ENCODE measurements at places on chromosomes 3 and 15.

- DNase-seq = no peak
Measured at GRCh38 chr3:158819282-158819681, 17.4 kb downstream of the MFSD1 start.

DNA sequence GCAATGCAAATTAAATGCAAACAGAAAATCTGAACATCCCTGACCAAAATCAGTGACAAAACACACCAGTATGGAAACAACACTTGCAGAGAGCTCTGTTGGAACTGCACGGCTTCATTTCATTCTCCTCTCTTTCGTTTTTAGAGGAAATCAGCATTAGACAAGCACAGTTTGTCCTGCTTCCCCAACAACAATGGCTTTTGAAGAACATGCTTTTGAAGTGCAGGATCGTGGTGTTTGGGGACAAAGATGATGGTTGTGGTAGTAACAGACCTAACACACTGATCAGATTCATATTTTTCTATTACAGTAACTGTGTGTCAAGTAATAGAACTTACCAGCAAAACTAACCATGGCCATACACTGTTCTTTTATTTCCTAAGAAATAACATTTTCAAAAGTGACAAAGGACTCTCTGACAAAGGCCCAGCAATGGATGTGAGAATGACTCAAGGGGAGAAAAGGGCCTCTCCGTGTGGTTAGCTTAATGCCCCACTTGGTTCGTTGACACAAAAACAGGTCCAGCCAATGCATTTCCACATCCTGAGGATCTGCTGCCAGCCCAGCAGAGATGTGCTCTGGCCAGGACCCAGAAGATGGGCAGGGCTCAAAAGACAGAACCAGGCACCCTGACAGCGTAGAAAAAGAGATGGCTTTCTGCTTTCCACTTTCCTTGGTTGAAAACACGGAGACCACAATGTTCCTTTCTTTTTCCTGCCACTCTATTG is 84.1 kb downstream of the CCNL1 start:
- DNase-seq = no peak

- DNase-seq = no peak
Measured at GRCh38 chr15:27989427-27989826, 109.7 kb downstream of the OCA2 start.

DNA sequence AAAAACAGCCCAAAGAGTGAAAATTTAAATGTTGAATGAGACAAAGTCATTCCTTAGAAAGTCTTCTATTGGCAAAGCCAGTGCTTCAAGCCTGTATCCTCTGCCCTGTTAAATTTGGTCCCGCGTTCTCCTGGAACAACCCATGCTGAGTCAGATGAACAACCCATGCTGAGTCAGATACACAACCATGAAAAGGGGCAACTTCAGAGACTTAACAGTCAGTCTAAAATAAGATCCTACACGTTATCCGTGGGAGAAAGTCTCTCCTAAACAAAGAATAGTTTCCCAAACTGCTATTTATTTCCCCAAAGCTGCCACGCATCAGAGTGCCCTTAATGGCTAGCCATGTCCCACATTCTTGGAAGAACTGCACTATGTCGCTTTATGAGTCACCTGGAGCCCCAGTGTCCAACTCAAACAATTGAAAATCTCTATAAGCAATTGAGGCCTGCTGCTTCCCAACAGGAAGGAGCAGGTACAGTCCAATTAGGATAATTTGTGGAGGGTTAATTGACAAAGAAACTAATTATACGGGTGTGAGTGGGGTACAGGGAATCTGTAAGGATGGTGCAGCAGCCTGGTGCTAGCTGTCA is 66.1 kb downstream of the WHAMM start:
- DNase-seq = no peak

GRCh38 chr3:4804161-4805058 is 174.8 kb upstream of the BHLHE40 start:
- no peak for DNase-seq

DNA sequence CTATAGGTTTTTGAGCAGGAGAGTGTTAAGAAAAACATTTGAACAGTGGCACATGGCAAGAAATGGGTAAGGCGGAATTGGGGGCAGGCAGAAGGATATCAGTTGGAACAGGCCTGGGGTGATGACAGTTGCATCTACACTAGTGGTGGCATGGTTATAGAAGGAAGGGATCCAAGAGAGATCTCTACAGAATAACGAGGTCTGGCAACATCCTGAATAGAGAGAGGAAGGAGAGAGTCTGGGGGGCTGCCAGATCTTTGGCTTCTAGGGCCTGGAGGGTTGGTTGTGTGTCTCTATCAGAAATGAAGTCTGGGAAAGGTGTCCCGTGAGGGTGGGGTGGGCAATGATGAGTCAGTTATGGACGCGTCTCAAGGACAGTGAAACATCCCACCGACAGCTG is 26.3 kb downstream of the FSTL1 start:
- DNase-seq = no peak

DNA sequence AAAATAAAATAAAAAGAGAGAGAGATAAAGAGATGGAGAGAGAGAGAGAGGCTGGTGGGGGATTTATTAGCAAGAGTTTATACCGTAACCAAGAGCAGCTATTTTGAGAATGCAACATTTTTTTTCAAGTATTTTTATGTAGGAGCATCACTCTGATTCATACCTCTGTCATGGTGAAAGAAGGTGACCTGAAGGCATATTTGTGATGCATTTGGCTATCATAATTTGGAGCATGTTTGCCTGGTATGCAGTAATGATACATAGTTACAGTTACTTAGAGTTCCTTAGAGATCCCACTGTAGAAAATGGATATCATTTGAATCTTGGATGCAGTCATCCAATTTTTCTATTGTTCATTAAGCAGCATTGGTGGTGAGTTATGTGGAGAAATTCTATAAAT is 1472.4 kb downstream of the SI start:
- no peak for DNase-seq

DNA sequence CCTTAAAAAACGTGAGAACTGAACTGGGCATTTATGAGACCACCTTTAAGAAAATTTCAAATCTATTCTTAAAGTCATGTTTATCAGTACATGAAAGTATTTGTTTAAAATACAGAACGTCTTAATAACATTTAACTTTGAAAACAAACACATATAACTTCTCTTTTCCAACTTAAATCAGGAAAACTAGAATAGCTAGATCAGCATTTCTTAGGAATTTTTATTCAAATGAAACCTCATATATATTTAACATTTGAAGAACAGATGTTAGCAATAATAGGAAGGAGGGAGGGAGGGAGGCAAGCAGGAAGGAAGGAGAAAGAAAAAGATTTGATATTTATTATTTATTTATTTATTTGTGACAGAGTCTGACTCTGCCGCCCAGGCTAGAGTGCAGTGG is 120.2 kb downstream of the NR1I2 start:
- no peak for DNase-seq

- no peak for DNase-seq
Measured at GRCh38 chr3:25971736-25972135, 181.8 kb downstream of the OXSM start.

GRCh38 chr15:62269504-62269903 is 104.4 kb upstream of the C2CD4B start:
- DNase-seq = no peak

- no peak for DNase-seq
Measured at GRCh38 chr3:113157408-113158030, 53.8 kb upstream of the BOC start.

- DNase-seq = no peak
Measured at GRCh38 chr3:103388214-103388613, 953.4 kb downstream of the ZPLD1 start.

DNA sequence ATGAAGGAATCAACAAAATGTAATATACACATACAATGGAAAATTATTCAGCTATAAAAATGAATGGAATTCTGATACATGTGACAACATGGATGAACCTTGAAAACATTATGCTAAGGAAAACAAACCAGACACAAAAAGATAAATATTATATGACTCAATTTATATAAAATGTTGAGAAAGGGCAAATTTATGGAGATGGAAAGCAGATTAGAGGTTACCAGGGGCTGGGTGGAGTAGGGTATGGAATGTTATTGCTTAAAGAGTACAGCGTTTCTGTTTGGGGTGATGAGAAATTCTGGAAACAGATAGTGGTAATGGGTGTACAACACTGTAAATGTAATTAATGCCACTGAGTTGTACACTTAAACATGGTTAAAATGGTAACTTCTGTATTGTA is 50.9 kb downstream of the EMC4 start:
- no peak for DNase-seq

GRCh38 chr3:170697908-170698307 is 112.0 kb upstream of the SLC7A14 start:
- no peak for DNase-seq

GRCh38 chr15:71790081-71790480 is 20.3 kb upstream of the NR2E3 start:
- DNase-seq = no peak

DNA sequence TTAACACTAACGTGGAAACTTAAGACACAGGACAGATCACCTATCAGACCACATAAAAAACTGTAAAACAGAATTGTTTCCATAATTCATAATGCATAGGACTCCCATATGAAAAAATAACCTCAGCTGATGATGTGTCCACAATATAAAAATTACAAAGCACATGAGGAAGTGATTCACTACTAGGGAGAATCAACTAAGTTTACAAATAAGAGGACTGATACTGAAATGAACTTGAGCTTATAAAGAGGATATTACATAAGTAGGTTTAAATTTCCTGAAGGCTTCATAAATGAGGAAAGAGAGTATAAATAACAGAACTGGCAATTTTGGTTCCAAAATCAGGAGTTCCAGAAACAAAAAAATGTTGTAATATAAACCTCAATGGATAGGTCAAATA is 111.9 kb downstream of the SAMMSON start:
- no peak for DNase-seq

- DNase-seq = no peak
Measured at GRCh38 chr15:94322141-94322540, 90.8 kb downstream of the MCTP2 start.

GRCh38 chr3:159948429-159949144 is 40.0 kb upstream of the IL12A start:
- DNase-seq = no peak

DNA sequence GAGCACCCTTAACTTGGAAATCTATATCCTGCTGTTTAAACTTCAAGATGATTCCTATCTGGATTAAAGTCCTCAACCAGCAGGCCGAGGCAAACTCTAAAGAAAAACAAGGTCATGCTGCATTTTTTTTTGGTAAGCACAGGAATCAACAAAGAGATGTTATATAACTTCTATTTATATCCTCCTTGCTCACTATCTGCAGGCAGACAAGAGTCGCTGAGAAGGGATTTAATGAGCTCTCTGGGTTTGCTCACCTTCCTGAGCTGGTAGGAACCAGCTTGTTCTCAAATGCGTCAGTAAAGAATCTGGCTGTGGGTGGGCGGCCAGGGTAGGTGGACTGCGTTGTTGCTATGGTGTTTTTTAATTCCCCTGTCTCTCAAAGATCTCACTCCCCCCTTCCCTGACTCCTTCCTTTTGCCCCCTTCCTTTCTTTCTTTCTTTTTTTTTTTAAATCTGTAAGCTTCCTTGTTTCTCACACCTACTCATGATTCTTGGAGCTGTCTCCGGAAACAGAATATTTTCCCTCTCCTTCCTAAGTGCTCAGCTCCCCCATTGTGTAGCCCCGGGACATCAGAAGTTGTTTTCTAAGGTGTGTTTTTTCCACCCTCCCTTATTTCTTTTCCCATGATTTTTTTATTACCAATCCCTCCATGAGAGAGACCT is 228.8 kb upstream of the BHLHE40 start:
- DNase-seq = no peak

DNA sequence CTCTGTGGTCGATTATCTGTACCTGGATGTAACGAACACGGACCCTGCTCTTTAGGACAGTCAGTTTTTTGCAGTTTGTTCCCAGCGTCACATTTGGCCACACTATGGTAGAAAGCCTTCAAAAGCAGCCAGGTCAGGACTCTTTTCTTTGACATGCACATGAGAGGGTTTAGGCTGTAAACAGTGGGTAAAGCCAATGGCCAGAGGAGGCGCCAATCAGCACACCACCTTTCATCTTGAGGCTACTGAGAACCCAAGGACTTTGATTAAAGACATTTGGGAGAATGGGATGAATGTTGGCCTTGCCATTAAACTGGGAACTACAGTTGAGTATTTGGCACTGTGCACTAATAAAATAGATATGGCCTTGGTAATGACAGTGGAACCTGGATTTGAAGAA is 225.9 kb downstream of the OXSM start:
- no peak for DNase-seq

DNA sequence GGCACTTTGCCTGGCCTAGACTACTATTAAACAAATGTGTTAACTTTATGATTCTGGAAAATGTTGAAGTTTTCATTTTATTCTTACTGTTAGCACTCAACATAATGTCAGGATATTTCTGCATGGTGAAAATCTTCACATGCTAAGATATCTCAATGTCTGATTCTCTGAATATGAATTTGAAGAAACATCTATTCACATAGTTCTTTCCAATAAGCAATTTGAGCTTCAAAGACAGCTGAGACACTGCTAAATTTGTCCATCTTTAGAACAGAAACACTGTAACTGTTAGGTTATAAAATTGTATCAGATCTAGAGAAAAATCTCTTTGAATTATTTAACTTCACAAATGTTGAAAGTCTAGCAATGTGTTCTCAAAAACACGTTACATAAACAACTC is 970.2 kb downstream of the PLOD2 start:
- no peak for DNase-seq

DNA sequence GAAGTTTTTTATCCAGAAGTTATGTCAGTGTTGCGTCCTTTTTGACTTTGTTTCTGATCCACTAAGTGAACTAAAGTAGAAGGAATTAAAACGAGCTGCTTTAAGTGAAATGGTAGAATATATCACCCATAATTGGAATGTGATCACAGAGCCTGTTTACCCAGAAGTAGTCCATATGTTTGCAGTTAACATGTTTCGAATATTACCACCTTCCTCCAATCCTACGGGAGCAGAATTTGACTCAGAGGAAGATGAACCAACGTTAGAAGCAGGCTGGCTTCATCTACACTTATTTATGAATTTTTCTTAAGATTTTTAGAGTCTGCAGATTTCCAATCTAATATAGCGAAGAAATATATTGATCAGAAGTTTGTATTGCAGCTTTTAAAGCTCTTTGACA is 57.6 kb downstream of the DNAH1 start:
- no peak for DNase-seq

DNA sequence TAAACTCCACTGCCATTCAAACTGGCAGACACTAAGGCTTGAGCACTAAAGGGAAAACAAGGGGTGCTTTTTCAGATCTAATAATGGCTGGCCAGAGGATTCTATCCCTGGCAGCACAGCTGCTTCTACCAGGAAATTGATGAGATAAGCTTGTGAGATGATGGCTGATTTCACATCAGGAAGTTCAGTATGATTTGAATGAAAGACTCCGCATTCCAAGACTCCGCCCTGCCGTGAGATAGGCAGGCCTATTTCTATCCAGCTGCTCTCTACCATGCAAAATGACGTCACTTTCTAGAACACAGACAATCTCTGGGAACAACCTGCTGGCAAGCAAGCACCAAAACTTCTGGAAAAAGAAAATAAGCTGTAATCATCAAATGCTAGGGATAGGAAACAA is 171.8 kb downstream of the WDR76 start:
- DNase-seq = no peak

All from upper lobe of left lung (tissue), 6 donors.